PC-3 (cell line): ENCODE measurements at places on chromosomes 13 and 19.

DNA sequence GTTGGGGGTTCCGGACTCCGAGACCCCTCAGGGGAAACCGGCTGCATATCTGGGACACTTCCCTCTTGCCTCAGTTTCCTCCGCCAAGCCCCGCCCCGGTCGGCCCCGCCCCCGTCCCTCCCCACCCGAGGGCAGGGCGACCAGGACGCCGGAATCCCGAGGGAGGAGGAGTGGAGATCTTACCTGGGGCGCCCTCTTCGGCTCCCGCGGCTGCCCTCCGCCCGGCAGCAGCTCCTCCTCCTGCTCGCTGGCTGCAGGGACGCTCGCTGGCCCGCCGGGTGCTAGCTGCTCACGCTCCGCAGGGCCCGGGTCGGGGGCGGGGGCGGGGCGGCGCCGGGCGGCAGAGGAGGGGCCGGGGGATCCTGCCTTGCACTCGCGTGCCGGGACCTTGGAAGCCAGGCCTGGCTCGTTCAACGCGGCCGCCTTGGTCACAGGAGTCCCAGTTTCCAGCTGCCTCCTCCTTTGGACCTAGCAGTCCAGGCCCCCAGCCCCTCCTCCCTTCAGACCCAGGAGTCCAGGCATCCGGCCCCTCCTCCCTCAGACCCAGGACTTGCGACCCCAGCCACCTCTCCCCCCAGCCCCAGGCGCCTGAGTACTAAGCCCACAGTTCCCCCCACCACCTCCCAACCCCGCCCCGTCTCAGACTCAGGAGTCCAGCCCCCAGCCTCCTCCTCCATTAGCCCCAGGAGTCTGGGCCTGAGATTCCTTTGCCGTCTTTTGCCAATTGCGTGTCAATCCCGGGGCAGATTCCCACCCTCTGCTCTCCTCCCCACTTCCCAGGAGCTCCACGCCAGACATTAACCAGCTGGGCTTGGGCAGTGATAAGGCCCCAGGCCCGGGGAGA lies at the start of gene NTF4:
NTF4 (minus strand) TSS at position 51 of the 844 bp plus-strand sequence. CDS start 2,821 bp downstream, outside the sequence.
- peak; percentile 23 for DNase-seq

- DNase-seq, result no peak
These were observed 59.2 kb downstream of the EDNRB start for GRCh38 chr13:77859450-77859849.

GRCh38 chr13:103349211-103349980 lies 283.2 kb upstream of the SLC10A2 start:
- no peak for DNase-seq

DNA sequence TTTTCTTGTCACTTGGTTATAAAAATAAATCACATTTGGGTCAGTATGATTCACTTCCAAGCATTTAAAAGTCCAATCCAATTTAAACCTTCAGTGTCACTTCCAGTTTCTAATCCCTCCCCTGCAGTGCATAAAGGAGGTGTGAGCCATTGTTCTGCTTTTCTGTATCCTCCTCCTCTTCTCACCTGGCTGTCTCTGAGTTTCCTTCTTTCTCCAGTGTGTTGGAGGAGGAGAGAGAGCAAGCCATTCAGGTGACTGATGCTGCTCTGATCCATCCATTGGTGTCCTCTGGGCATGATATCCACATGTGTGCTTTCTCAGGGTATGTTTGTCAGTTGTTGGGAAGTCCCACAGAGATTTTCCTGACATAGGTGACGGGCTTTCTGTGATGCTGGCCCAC lies 1.2 kb downstream of the NUDT15 start:
- peak; percentile 3 for DNase-seq

DNA sequence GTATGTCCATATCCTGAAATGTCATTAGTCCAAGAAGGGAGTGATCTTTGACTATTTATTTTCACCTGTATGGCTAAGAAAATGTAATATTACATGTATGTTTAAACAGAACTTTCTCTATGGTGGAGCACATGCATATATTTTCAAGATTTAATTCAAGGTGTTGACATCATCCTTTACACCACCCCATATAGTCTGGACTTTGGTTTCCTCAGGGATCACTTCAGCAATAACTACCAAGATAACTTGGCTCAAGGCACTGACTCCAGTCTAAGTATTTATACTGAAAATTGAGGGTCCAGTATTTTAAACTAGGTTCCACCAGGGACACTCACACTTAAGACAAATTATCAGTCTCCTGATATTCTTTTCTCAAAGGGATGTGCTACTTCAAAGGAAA lies 660.6 kb downstream of the EFNB2 start:
- DNase-seq, result no peak

GRCh38 chr19:52296400-52296772 lies 583 bp upstream of the ZNF480 start:
- peak; percentile 11 for DNase-seq

DNA sequence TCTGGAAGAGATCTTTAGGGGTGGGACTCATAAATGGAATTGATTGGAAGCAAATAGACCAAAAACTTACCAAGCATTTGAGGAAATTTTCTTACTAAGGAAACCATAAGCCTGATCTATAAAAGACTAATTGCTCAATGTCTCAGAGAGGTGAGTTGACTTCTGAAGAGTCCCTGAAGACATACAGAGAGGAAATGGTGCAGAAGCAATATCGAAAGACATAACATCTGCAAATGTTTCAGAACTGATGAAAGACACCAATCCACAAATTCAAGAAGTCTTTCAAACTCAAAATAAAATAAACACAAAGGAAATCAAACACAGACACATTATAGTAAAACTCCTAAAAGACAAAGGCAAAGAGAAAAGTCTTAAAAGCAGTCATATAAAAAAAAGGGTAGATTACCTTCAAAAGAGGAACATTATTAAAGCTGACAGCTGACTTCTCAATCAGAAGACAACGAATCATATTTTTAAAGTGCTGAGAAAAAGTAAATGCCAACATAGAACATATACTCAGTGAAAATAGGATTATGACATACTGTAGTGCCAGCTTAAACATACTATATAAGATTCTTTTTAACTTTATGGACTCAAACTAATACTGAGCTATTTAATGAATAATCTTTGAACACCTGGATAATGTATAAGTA lies 45.4 kb upstream of the CALM3 start:
- DNase-seq, result no peak

- no peak for DNase-seq
These were observed 823 bp downstream of the FBXO17 start for GRCh38 chr19:38974624-38975213.

DNA sequence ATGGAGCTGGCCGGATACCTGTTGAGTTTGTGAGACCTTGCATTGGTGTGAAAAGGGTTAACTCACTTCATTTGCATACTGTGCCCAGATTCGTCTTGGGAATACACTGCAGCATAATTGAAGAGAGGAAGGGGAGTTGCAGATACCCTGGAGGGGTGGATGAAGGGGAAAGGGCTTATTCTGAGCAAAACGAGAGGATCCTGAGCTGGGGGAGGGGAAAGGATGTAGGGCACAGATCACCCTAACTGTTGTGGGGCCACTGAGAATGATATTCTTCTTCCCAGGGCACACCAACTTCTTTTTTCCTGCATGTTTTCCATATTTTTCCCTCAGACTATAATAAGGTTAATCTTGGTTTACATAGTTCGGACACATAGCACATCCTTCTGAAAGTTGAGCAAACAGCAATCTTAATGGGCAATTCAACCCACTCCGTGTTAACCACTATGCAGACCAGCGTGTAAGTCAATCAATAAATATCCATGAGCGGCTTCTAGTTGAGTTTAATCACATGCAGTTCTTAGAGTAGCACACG lies 11.7 kb upstream of the PTPRS start:
- peak; percentile 69 for DNase-seq

- DNase-seq, result peak; percentile 6
These were observed 930 bp downstream of the ZNF136 start for GRCh38 chr19:12163826-12164225.
